ENCODE measurements at places on chromosomes 1 and 21.

DNA sequence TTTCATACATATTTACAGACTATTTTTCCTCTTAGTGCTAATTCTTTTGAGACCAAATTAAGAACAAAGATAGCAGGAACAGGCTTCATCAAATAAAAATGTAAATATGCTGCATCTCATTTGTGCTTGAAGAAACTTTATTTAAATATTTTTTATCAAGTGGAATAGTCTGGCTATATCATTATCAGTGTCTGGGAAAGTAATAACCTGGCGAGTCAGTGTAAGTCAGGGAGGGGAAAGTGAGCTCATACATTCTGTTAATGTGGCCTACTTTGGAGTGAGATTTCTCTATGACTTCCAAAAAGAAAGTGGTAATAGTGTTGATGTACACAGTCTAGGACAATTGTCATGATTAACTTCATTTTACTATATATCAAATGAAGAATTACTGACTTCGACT, 1045.1 kb downstream of the ADGRL2 start:
- DNase-seq, result no peak

- DNase-seq, result no peak
Observed at GRCh38 chr1:155121249-155121648, 6.4 kb upstream of the EFNA1 start.

GRCh38 chr1:39980555-39981313, 25.8 kb downstream of the MFSD2A start:
- DNase-seq, result no peak

DNA sequence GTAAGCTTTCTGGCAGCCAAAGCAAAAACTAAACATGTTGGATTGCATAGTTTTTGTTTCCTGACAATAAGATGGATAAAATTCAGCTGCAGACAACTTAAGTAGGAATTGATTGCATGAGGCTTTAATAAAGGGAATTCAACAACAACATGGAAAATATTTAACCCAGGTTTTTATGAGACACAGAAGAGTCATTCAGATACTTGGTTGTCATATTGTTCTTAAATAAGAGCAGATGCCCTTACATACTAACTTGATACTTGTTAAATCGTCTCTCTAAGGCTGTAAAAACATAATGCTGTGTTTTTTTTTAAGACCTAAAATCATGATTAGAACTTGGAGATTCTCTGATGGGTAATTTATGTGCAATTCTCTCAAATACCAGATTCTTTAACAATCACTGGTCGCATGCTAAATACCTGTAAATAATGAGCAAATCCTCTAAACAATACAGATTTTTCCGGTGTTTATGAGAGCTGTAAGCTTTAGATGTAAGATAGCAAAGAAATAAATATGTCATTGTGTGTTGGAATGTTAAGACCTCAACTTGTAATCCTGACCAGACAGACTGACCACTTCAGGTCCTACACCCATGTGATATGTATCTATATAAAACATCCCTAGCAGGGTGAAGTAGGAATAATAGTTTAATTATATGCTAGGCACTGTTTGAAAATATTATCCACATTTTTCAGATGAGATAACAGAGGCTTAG, 37.8 kb upstream of the CD34 start:
- no peak for DNase-seq

DNA sequence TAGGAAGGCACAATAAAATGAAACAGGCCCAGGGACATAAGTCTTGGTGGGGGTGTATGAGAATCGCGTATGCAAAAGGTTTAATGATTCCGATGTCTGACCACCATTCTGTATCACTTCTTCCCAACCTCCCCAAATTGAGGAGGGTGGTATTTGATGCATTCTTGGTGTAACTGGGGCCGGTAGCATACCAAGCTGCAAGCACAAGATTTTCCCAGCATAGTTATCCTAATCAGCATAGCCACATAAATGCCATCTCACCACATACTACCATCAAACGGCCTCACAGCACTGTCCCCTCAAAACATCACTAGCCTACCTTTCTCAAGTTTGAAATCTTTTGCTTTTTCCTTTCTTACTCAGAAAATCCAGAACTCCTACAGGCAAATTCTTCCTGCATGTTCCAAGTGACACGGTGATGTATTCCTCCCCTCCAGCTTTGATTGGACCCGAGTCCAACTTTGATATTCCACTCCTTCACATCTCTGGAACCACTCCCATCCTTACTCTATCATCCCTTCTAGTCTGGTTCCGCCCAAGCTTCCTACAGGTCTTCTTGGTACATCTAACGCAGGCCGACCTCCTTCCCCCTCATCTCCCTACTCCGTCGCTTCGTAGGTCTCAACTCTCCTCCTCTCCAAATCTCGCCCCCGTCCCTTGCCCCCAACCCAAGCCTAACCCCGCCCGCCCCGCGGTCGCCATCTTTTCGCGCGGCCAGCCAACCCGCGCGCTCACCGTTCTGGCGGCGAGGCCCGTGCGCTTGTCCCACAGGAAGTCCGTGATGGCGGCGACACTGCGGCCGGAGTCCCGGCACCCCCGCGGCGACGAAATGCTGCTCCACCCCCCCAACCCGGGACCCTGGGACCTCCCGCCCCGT, 600 bp downstream of the CLK2 start:
- DNase-seq, result no peak

DNA sequence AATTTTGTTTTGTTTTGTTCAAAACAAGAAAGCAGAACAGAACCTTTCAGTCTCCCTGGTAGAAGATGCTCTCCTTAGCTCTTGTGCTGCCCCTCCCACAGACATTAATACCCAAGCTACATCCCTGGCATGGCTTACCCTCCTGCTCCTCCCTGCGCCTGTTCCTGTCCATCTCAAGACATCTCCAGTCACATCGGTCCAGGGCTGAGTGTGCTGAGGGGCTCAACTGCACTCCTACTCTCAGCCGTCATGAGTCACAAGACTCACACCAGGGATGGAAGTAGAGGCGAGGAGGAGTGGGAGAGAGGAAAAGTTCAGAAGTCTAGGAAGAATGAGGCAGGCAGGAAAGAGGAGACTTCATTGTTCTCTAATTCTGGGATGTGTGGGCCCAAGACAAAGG, 9.2 kb upstream of the TACSTD2 start:
- no peak for DNase-seq

- no peak for DNase-seq
Observed at GRCh38 chr1:244303610-244303969, 148.1 kb downstream of the ADSS2 start.

GRCh38 chr1:169943963-169944526, 50.3 kb upstream of the SCYL3 start:
- no peak for DNase-seq

GRCh38 chr1:20893931-20894330, 106.8 kb upstream of the HP1BP3 start:
- DNase-seq, result no peak

- DNase-seq, result no peak
Observed at GRCh38 chr1:94876362-94876761, 50.5 kb downstream of the CNN3 start.

DNA sequence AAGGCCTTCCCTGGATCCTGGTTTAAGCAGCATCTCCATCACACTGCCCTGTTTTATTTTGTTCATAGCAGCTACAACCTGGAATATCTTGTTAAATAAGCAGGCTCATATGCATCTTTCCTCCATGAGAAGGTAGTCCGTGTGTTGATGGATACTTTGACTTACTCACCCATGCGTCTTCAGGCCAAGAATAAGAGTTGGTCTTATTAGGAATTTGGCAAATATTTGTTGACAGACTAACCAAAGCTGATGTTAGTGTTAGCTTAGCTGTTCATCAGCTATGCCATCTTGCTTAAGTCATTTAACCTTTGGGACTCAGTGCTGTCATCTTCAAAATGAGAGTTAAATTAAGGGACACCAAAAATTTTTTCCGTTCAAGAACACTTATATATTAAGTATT, 59.2 kb downstream of the SASS6 start:
- DNase-seq, result no peak

DNA sequence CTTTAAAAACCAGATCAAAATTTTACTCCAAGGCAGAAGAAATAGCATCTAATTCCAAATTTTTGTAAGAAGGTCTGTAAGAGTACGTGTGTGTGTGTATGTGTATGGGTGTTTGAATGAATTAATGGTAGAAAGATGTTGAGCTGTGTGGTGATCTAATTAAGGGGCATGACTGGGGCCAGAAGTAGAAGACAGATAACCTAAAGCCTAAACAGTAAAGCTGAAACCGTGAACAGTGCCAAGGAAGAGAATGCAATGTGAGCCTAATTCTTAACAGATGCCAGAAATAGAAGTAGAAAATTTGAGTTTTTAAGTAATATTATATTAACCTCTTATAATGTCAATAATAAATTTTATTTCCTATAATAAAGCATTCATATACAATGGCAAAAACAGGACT, 38.2 kb downstream of the BRINP3 start:
- no peak for DNase-seq

DNA sequence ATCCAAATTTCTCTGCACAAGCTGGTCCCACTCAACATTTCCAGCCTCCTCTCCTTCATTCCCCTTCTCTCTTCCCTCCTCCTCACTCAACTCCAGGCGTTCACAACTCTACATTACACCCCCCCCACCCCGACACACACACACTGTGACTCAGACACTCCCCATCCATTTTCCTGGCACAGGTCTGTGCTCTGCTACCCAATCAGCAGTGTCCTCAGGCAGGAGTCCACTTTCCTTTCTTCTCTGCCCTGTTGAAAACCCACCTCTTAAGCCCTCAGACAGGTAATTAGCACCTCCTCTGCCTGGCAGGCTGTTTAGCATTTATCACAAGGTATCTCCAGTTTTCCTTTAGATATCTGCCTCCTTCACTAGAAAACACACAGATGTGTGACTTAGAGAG, 8.8 kb upstream of the LMX1A start:
- no peak for DNase-seq

GRCh38 chr1:167905671-167906070, 8.3 kb downstream of the ADCY10 start:
- no peak for DNase-seq

GRCh38 chr1:5333291-5333690, 658.9 kb downstream of the NPHP4 start:
- DNase-seq, result no peak

GRCh38 chr21:38958323-38958705, 152.6 kb downstream of the ETS2 start:
- no peak for DNase-seq

DNA sequence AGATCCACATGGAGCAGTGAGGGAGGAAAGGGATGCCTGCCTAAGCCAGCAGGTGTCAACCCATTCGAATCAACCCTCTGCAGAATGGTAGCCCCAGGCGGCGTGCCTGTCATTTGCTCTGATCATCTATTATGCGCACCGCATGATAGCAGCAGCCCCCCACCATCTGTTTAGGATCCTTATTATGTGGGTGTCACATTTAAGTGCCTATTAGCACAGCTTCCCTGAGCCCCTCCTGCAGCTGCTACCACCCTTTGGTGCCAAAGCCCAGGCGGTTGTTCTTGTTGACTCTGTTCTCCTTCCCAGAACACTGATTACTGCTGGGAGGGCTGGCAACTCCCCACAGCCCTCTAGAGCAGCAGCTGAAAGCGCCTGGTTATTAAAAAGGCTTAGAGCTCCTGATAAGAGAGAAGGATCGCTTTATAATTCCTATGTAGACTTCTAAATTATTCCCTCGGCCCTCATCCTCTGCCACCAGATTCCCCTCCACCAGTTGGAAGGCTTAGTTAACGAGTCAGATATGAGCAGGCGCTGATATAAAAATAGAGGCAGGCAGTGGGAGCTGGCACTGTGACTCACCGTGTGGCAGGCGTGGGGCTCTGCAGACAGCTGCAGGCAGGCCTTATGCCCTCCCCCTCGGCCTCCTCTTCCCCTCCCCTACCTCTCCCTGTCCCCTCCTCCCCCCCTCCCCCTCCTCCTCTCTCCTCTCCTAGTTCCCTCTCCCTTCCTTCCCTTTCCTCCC, 23.0 kb downstream of the ACTA1 start:
- no peak for DNase-seq
